ENCODE measurements at places on chromosomes 4 and X. TPM values are rescaled to one million over a fixed set of nuclear protein-coding genes. Genes with fewer than 3 reads are reported as not detected.

The SOWAHB gene
- under 0.01 TPM for total RNA-seq

The SSX4B gene
- total RNA-seq: not detected

The ZCCHC18 gene
- total RNA-seq: 3.3 TPM

The SPINK2 gene
- not detected for total RNA-seq

The SLC26A1 gene
- 0.13 TPM for total RNA-seq

The PLXNB3 gene
- total RNA-seq: 6.7 TPM

The HGFAC gene
- total RNA-seq: under 0.01 TPM

The STBD1 gene
- total RNA-seq: 1.9 TPM

The OTUD4 gene
- 16.9 TPM for total RNA-seq

The NAT8L gene
- total RNA-seq: under 0.01 TPM

The GPR143 gene
- 2.3 TPM for total RNA-seq

The DNAAF6 gene
- total RNA-seq: not detected

DNA sequence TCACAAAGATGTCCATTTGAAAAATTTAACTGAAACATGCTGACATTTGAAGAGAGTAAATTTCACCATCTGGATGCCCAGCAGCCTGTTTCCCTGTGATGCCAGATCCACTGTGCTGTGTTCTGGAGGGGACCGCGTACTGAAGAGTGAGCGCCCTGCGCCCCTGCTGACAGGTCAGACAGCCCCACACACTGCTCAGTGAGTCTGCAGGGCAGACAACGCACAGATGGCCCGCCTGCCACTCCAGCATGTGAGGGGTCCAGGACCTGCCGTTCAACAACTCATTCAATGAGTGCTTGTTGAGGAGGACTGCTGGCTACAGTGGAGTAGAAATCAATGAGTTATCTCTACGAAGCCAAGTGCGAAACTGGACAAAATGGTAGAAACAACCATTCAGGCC lies 49.2 kb downstream of the FGFRL1 start:
- DNase-seq: no peak

GRCh38 chrX:73839152-73839551 lies 276.2 kb downstream of the CHIC1 start:
- no peak for DNase-seq

DNA sequence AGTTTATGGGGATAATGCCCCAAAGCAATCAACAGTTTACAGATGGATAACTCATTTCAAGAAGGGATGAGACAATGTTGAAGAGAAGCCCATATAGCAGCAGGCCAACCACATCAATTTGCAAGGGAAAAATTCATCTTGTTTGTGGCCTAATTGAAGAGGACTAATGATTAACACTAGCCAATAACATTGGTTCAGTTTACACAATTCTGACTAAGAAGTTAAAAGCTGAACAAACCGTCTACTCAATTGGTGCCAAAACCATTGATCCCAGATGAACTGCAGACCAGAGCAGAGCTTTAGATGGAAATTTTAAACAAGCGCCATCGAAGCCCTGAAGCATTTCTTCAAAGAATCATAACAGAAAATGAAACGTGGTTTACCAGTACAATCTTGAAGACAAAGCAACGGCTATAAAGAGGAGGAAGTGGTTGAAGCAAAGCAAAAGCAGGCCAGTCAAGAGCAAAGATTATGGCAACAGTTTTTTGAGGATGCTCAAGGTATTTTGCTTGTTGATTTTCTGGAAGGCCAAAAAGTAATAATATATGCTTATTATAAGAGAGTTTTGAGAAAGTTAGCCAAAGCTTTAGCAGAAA lies 20.5 kb upstream of the BLTP1 start:
- no peak for DNase-seq

- no peak for DNase-seq
Observed at GRCh38 chr4:140726776-140727500, 29.2 kb downstream of the TBC1D9 start.

DNA sequence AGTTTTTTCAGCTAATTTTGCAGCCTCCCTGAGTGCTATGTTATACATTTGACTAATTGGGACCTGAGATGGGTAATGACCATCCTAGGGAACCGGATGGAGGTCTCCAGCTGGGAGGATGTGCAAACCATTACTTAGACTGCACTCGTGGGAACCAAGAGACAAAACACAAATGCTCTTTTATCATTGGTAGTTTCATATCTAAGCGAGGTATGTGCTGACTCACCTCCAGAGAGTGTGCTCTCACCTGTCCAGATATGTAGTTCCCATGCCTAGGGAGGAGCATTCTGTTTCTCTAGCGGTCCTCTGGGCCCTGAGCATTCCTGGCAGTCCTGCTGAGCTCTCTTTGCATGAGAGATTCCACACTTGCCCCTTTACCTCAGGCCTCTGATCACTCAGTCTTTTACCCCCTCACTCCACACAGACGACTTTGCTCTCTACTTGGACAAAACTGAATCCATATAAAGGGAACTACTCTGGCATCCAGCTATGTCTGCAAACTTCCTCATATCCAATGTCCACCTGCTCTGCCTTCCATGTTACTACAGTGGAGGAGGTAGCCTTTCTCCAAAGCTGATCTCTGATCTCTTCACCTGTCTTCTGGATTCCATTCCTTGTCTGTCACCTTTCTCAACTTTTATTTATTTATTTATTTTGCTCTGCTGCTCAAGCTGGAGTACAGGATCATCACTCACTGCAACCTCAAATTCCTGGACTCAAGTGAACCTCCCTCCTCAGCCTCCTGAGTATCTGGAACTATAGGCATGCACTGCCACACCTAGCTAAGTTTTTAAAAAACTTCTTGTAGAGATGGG lies 88.4 kb downstream of the LRP2BP start:
- no peak for DNase-seq

- DNase-seq: no peak
Observed at GRCh38 chr4:152601156-152601555, 65.3 kb upstream of the FBXW7 start.

GRCh38 chr4:183522821-183523220 lies 18.0 kb downstream of the ING2 start:
- no peak for DNase-seq

- no peak for DNase-seq
Observed at GRCh38 chrX:40912166-40912565, 173.1 kb upstream of the USP9X start.

GRCh38 chr4:81746773-81747172 lies 275.1 kb upstream of the RASGEF1B start:
- no peak for DNase-seq

GRCh38 chrX:3713937-3714434 lies 537 bp upstream of the PRKX start:
- no peak for DNase-seq

GRCh38 chrX:135927897-135928296 lies 34.4 kb downstream of the SAGE1 start:
- no peak for DNase-seq

DNA sequence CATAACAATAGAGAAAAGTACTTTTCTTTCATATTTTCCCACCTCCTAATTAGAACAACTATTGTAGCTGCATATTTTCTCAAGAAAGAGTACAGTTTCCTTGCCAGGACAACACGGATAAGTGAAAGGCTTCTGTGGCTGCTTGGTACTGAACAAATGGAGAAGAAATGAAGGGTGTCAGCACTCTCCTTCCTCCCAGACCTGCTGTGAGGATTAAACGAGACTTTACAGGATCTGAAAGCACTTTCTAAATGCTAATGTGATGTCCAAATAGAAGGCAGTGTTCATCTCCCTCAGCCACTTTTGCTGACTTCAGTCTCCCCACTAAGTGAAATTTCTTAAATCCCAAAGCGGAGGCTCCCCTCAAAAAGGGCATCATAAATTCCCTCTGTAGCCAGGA lies 13.9 kb downstream of the NIPAL1 start:
- no peak for DNase-seq

GRCh38 chr4:103204111-103204510 lies 6.0 kb upstream of the CENPE start:
- DNase-seq: no peak

DNA sequence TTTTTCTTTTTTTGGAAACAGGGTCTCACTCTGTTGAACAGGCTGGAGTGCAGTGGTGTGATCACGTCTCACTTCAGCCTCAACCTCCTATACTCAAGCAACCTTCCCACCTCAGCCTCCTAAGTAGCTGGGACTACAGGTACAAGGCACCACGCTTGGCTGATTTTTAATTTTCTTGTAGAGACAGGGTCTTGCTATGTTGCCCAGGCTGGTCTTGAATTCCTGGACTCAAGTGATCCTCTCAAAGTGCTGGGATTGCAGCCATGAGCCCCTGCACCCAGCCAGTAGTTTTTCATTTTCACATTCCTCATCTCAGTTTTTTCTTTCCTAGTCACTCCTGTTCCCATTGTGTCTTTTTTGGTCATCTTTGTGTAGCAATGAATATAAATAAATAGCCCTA lies 11.1 kb downstream of the USO1 start:
- no peak for DNase-seq

GRCh38 chrX:111492085-111492484 lies 19.4 kb upstream of the SERTM2 start:
- no peak for DNase-seq

GRCh38 chrX:150702966-150703694 lies 9.9 kb downstream of the MTMR1 start:
- no peak for DNase-seq

DNA sequence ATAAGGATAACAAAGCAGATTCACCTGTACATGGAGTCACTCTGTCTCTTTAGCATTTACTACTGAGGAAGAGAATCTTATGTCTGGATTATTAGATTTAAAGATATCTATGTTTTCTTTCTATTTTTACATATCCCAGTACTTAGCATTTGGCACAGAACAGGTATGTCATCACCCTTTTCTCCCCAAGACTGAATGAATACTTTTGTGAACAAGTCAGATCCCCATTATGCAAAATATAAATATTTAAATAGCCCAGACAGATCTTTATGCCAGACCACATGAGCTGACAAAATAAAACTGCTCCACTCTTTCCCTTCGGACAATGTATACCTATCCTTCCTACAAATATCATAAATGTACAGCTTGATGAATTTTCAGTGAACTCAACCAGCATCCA lies 94.5 kb downstream of the CASK start:
- no peak for DNase-seq

DNA sequence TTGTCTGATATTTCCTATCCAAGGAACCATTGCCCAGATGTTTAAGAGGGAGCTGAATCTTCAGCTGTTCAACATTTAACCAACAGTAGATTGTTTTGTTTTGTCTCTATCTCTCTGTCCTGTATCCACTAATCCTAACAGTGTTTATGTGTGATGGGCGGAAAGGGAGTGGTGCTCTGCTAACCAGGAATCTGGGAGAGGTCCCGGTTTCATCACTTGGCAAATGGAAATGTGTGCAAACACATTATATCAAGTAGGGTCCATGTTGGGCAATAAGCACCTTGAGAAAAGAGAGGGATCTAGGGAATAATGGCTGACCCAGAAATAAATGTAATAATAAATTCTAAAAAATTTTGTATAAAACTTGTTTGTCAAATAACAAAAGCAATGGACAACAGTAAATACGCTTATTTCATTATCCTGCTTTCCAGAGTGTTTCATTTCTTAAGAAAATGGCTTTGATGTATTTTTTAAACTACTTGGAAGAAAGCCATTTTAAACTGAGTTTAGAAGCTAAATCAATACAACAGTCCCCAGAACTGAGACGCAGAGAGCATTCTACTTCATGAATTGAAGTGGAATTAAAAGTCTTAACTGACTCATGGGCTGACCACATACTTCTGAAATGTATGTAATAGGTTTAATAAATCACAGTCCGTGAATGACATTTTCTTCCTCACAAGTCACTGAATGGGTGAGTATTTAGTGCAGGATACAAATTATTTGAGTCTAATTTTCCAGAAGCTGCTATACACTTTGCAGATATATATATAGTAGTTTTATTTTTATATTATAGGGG lies 55.8 kb downstream of the EMCN start:
- DNase-seq: no peak

DNA sequence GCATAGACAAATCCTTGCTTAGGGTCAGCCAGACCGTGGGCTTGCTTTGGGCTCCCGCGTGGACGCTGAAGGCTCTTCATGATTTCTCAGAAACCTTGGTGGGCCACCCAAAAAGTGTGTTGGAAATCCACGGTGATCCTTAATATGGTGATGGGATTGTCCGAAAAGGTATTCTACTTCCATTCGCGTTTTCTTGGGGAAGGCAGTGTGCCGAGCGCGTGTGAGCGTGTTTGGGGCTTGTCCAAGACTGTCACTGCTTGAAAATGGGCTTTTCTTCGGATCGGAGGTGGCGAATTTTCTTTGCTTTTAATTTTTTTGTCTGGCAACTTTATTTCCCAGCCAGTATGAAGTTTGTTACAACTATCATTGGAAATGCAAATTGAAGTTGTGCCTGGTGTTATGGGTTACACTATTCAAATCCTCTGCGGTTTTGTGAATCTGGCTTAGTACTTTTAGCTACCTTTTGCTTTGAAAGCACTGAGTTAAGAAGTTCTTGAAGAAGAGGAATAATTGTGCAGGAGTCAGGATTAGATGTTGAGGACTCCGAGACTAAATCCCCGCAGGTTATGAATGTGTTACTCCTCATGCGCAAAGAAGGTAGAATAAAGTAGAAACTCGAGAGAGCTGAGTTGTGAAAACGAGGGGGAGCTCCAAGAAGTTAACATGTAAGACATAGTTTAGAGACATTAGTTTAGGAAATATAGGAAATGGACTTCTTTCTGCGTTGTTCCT lies 3.2 kb downstream of the SPRY1 start:
- no peak for DNase-seq
